ENCODE measurements at places on chromosomes 6 and 20. TPM values are rescaled to one million over a fixed set of nuclear protein-coding genes. Genes with fewer than 3 reads are reported as not detected.

The SLC25A27 gene
- 8.4 TPM for total RNA-seq

The PAX1 gene
- not detected for total RNA-seq

The CST5 gene
- not detected for total RNA-seq

GRCh38 chr20:62149532-62150309, 6.2 kb downstream of the SS18L1 start:
- DNase-seq, result no peak

The TSPO2 gene
- total RNA-seq, result not detected

GRCh38 chr6:4736371-4736873, 39.8 kb upstream of the CDYL start:
- no peak for DNase-seq

DNA sequence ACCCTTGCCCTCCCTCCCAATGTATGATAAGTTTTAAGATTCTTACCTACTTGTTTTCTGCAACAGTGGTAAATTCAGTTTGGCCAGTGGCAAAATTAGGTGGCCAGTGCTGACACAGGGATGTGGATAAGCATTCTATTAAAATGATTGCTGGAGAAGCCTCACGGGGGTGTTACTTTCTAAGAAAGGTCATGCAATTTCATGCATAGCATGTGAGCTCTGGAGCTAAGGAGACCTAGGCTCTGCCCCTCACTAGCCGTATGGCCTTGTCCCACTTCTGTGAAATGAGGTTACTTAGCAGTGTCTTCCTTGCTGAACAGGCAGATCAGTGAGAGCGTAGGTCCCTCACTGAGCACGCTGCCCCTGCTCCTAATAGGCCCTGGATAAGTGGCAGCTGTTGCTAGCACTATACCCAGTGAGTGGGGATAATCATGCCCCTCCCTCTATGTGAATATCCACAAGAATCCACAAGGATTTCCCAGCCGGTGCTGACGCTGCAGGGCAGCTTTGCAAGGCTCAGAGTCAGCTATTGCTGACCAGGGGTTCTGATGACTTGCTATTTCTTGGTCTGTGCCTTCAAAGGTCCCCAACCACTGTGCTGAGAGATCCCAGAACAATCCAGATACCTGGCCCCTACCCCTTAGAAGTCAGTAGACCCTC, 86.5 kb upstream of the MRPS10 start:
- no peak for DNase-seq

GRCh38 chr6:827431-827830, 134.5 kb upstream of the EXOC2 start:
- no peak for DNase-seq

DNA sequence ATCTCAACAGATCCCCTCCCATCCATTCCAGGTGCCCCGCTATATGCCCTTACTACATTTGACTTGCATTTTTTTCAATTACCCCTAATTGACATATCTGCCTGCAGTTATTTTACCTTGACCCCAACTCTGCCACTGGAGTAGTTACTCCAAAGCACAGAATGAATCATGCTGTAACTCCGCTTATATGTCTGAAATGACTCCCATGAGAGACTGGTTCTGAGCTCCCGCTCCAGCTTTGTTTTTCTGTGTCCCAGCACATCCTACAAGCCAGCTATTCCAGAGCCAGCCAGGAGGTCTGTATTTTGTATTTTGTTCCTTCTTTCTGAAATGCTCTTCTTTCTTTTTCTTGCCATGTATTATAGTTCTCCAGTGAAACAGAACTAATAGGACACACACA, 10.9 kb upstream of the NOX3 start:
- no peak for DNase-seq

The BHLHE23 gene
- not detected for total RNA-seq

The MYLK4 gene
- total RNA-seq, result 0.96 TPM

The CBFA2T2 gene
- total RNA-seq, result 37.9 TPM

DNA sequence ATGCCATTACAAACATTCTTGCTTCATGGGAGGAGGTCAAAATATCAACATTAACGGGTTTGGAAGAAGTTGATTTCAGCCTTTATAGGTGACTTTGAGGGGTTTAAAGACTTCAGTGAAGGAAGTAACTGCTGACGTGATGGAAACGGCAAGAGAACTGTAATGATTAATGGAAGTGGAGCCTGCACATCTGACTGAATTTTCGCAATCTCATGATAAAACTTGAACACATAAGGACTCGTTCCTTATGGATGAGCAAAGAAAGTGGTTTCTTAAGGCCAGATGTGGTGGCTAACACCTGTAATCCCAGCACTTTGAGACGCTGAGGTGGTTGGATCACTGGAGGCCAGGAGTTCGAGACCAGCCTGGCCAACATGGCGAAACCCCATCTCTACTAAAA, 226.1 kb downstream of the BCAS1 start:
- DNase-seq, result no peak

DNA sequence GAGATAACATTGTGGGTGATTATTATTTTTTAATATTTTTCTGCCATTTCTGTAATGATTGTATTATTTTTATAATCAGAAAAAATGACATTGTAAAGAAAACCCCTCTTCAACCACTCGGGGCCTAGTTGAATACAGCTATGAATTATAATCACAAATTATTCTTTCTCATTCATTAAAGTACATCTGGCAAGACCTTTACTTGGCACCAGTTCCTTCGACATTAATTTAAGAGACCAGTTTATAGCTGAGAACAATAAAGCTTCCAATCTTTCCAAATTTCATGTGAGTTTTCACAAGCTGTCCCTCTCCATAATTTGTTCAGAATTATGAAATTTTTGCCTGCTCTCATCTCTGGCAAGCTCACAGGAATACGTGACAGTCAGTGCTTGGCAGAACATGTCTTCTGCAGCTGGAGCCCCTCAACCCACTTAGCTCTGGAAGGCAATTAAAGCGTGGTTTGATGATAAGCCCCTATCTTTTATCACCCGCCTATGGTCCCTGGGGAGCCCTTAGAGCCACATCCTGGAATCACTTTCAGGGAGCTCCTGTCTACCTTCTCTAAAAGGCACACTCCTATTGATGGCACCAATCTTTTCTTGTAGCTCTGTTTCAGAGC, 237.2 kb upstream of the PRND start:
- DNase-seq, result no peak

DNA sequence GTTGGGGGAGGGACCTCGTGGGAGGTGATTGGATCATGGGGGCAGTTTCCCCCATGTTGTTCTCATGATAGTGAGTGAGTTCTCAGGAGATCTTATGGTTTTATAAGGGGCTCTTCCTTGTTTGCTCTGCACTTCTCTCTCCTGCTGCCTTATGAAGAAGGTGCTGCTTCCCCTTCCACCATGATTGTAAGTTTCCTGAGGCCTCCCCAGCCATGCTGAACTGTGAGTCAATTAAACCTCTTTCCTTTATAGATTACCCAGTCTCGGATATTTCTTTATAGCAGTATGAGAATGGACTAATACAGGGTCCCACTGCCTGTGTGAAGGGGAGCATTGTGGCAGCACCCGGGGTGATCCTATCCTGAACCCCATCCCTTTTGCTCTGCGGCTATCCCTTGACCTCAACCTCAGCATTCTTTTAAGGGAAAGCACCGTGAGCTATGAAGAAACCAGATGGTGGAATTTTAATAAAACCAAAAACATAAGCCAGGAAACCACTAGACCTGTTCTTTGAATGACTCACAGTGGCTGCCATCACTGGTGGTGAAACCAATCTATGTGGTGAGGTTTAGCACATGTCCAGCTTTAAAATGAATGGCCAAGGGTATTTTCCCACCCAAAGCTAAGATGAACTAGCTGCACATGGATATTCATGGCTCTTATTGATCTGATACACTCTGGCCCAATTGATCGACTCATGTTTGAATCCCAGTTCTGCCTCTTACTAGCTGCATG, 62.2 kb downstream of the ZDHHC14 start:
- DNase-seq, result no peak

The TNNC2 gene
- total RNA-seq, result not detected

The TREM1 gene
- not detected for total RNA-seq

The LRP11 gene
- 29.8 TPM for total RNA-seq

GRCh38 chr6:2809015-2809414, 32.6 kb downstream of the SERPINB1 start:
- no peak for DNase-seq

GRCh38 chr6:147675281-147675680, 166.8 kb downstream of the SAMD5 start:
- DNase-seq, result no peak
